ENCODE measurements at places on chromosomes 4 and X.
A peak's percentile ranks its signal among the peaks of the same experiment; 100 is the strongest.

- no peak for DNase-seq
Observed at GRCh38 chr4:4329496-4329895, 39.4 kb downstream of the ZBTB49 start.

GRCh38 chr4:138890891-138891570 lies 124.5 kb upstream of the NOCT start:
- no peak for DNase-seq

DNA sequence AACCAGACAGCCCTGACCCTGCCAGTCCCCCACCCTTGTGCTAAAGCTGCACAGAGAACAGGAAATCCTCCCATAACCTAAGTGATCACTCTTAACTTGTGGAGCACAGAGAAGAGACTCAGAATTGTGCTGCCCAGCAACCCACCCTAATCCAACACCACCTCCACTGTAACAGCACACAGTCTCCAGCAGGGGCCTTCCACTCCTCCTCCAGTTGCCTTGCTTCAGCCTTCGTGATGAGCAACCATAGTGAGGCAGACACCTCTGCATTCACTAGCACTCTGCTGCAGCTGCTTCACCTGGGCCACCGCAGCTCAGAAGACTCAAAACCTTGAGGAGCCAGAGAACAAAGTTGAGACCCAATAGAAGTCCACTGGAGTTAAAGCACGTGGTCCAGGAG lies 7.9 kb upstream of the UGT2B4 start:
- no peak for DNase-seq

DNA sequence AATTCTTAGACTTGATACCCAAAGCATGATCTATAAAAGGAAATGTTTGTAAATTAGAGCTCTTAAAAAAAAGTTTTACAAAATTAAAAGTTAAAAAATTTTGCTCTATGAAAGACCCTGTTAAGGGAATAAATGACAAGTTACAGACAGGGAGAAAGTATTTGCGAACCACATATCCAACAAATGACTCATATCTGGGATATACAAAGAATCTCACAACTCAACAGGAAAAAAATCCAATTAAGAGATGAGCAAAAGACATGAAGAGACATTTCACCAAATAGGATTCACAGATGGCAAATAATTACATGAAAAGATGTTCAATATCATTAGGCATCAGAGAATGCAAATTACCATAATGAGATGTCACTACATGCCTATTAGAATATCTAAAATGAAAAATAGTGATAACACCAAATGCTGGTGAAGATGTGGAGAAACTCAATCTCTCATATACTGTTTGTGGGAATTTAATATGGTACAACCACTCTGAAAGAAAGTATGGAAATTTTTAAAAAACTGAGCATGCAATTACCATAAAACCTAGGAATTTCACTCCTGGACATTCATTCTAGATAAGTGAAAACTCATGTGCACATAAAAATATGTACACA lies 100.8 kb upstream of the EOLA2 start:
- DNase-seq = no peak

- DNase-seq = no peak
Observed at GRCh38 chr4:119139311-119139710, 3.7 kb downstream of the MYOZ2 start.

DNA sequence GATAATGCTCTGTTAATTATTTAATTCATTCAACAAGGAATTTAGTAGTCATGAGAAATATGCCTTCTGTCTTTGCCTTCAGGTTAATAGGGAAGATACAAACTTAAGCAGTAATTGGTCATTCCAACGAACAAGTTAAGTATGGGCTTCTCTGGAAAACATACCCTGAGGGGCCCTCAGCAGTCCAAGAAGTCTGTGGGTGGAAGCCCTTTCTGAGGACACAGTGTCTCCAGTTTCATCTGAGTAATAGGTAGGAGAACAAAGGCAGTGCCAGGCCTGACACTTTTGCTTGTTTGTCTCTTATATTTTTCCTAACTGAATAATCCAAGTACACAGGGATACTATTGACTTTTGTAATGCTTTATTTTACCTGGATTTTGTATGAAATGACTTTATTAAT lies 262.5 kb downstream of the FBXW7 start:
- DNase-seq = no peak

DNA sequence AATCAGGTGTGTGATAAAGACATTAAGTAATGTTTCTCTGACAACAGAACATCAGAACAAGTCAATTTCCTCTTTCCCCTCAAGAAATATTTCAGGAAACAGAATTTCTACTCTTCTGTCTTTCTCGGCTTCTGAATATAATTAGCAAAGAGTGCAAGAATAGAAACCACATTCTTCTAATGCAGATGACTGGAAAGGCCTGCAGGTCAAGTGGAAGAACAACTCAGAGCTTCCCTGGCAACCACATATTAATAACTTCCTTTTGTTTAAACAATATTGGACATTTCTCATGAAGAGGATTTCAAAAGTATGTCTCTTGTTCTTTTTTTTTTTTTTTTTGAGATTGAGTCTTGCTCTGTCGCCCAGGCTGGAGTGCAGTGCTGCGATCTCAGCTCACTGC lies 225.5 kb downstream of the PARM1 start:
- no peak for DNase-seq

DNA sequence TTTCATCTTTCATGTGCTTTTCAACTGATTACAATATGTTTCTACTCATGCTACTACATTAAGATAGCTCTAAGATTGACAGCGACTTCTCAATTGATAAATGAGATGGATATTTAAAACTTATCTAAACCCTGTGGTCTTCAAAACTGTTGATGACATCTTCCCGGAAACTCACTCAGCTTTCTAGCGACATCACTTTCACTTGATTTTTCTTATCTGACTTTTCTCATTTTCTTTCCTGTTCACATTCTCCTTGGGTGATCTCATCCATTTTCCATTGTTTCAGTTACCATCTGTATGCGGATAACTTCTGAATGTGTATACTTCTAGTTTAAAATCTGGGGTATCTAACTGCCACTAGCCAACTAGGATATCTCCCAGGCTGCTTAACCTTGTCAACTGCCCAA lies 3.1 kb downstream of the POLR2B start:
- no peak for DNase-seq

DNA sequence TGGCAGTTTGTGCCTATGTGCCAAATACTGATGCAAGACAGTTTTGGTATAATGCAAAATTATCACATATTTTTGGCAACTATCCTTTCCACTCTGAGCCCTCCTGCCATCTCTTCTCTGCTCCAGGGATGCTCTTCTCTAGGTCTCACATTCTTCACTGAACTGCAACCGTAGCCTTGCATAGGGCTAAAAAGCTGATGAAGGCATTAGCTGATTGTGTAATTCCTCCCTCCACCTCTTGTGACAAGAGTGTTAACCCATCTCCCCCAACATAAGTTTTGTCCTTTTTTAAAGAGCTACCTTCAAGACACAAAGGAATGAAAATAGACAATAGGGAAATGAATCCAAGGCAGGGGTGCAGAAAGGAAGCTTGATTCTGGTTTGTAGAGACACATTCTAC lies 33.1 kb upstream of the ANK2 start:
- no peak for DNase-seq

- DNase-seq = no peak
Observed at GRCh38 chr4:17010426-17011087, 112.1 kb upstream of the LDB2 start.

DNA sequence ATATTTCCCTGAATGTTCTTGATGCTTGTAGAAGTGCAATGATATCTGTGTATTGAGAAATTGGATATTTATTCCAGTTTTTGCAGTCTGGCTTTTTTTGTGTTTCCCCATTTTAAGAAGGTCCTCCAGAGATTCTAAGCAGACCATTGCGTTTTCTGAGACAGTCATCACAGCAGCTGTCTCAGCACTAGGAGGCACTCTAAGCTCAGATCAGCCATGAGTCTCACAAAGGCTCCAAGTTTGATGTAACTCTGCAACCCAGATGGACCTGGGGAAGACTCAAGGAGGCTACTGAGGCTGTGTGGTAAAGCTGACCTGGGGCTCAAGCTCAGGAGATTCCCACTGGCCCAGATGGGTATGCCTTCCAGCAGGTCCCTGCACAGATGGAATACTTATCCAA lies 89.3 kb upstream of the CYLC1 start:
- no peak for DNase-seq

GRCh38 chrX:26032111-26032912 lies 105.8 kb upstream of the MAGEB18 start:
- DNase-seq = no peak

GRCh38 chrX:23736030-23736429 lies 7.0 kb downstream of the ACOT9 start:
- DNase-seq = no peak

DNA sequence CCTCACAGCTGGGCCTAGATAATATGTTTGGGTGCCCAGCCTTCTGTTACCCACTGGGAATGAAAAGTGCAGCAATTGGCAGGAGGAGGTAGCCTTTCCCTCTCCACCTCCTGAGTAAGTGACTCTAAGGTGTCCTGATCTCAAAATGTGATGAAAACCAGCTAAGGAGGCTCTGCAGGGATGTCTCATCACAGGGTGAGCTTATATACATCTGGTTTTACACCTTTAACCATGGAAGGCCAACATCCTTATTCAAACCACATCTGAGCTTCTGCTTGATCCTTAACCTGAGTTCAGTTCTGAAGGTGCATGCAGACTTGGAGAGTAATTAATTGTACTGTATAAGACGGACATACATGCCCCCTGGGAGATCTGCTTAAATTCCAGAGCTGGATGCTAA lies 53.7 kb downstream of the HOPX start:
- no peak for DNase-seq

- DNase-seq = no peak
Observed at GRCh38 chr4:2179717-2180116, 62.2 kb downstream of the HAUS3 start.

- DNase-seq = no peak
Observed at GRCh38 chr4:2291705-2292645, 30.1 kb upstream of the MXD4 start.

DNA sequence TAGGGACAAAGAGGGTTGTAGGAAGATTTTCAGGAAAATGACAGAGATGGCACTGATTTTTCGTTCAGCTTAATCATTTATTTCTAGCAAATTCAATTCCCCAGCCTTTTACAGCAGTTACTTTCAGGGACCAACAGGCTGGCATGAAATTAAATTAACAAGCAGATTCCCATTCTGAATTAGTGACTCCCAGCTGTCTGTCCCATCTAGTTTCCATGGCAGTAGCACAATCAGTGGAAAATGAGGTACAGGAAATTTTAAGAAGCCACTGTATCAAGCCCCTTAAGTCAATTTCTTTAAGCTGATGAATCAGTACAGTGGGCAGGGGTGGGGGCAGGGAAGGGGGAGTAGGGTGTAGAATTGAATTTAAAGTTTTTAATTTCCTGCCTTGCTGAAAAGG lies 121.1 kb upstream of the TEX13C start:
- DNase-seq = no peak

GRCh38 chr4:156870861-156871260 lies 100.7 kb downstream of the PDGFC start:
- no peak for DNase-seq

DNA sequence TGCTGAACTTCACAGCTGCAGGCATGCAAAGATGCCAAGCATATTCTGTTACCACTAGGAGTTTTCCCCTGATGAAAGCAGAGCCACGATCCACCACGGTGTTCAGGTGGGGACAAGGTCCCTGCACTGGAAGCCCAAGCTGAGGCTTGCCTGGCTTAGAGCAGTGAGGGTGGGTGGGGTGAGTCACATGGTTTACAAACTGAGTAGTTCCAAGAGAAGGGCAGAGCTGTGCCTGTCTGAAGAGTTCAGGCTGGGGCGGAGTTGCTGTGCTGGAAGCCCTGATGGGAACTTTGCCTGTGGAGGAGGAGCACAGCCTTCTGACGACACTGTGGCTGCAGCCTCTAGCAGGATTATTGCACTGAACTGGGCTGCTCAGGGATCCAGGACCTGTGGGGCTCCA lies 45.5 kb downstream of the FAM9B start:
- peak; percentile 1 for DNase-seq

DNA sequence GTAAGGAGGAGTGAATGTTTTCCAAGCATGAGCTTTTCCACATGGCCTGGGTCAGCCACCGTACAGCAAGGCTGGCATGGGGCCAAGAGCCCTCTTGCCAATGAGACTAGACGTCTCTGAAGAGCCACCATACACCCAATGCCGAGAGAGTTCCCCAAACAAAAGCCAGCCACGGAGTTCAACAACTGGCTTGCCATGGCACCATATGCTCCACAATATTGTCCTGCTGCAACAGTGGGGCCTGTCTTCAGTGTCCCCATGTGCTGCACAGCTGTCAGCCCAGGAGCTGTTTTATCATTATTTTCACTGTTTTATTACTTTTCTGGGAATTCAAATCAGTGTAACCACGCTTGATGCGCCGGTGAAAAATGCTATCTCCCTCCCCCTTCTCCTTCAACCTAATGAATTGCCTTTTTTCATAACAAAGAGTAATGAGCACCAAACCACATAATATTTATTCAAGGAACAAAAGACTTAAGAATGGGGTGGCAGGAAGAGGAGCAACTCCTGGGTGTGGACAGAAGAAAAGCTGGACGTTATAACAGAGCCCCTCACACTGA lies 18.4 kb downstream of the MAML3 start:
- DNase-seq = no peak

GRCh38 chrX:11640089-11640488 lies 25.6 kb downstream of the ARHGAP6 start:
- no peak for DNase-seq

GRCh38 chr4:184215709-184216328 lies 1.9 kb downstream of the ENPP6 start:
- DNase-seq = no peak

GRCh38 chrX:10483191-10483831 lies 137.1 kb downstream of the MID1 start:
- no peak for DNase-seq

DNA sequence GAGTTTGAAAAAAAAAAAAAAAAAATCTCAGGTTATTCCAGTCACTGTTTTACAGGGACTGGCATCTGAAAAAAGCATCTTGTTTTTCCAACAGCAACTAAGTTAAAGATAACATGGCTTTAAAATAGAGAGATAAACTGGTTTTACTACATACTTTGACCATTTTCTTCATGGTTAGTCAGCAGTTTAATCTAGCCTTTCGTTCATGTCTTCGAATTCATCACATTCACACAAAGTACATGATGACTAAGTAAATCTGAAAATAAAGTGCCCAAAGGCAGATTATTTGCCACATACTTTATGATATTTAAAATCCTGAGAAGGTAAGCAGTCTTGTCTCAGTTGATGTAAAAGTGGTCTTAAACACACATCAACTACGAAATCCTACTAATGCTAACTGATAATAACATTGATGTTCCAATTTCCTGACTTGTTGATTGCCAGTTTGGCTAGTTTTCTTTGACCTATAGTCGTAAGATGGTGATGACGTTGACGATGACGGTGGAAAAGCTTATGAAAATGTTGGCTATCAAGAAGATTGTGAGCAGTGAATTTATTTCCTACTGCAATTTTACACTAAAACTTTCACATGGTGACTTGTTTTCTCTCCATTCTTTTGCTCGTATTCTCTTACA lies 540.5 kb upstream of the BOD1L1 start:
- no peak for DNase-seq

GRCh38 chr4:5979981-5980380 lies 38.2 kb downstream of the C4orf50 start:
- DNase-seq = no peak

DNA sequence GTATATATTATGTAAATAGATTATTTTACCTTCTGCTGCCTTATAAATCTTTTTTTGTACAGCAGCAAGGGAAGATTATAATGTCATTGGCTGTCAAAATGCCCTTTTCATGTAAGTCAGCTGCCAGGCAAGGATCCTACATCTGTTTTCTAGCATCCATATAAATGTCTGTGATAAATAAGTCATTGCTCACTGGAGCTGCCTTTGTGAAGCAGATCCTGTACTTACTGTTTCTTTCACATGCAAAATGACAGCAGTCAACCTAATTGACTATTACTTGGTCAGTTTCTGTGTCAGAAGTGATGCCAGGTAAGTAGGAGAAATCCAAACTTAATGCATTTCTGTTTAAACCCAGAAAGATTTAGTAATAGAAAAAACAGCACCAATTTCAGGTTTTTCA lies 620.7 kb downstream of the RPA4 start:
- DNase-seq = no peak

Data from AG04449 (cell line).